Cortex of kidney (tissue), 1 donor: ENCODE measurements at places on chromosomes 3 and 15.

DNA sequence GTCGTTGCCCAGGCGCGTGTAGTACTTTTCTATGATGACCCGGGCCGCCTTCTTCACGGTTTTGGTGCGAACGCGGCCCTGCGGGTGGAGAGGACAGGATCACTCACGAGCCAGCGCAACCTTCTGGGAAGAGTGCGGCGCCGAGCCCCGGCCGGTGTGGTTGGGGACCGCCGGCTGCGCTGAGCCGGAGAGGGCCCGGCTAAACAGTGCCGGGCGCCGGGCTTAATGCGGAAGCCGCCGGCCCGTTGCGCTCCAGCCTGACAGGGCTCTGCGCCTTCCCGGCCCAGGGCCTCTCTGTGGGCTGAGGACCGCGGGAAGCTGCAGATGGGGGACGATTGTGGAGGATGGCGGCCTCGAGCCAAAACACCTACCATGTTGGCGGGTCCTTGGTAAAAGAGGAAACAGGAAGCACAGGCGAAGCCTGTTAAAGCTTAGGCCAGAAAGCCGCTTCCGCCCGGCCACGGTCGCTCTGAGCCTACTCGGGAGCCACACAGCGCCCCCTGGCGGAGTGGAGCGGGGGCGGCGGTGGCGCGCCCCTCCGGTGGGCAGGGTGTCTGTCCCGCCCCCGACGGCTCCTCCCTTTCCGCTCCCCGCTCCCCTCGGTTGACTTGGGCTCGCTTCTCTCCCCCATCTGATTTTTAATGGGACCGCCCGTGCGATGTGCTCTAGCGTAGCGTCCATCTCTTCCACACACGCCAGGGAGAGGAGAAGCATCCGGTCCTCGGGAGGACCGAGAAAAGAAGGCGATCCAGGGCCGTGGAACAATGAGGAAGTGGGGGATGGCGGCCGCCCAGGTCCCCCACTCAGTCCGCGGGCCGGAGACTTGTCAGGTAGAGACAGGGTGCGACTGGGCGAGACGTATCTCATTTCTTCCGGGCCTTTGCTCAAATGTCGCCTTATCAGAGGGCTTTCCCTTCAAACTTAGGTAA lies at the start of gene RPS17:
RPS17 (minus strand) TSS at position 403 of the 929 bp plus-strand sequence; CDS start at position 374, 29 bp downstream.
- no peak for DNase-seq

GRCh38 chr3:112348943-112349342 lies 16.0 kb downstream of the CD200 start:
- DNase-seq = no peak

DNA sequence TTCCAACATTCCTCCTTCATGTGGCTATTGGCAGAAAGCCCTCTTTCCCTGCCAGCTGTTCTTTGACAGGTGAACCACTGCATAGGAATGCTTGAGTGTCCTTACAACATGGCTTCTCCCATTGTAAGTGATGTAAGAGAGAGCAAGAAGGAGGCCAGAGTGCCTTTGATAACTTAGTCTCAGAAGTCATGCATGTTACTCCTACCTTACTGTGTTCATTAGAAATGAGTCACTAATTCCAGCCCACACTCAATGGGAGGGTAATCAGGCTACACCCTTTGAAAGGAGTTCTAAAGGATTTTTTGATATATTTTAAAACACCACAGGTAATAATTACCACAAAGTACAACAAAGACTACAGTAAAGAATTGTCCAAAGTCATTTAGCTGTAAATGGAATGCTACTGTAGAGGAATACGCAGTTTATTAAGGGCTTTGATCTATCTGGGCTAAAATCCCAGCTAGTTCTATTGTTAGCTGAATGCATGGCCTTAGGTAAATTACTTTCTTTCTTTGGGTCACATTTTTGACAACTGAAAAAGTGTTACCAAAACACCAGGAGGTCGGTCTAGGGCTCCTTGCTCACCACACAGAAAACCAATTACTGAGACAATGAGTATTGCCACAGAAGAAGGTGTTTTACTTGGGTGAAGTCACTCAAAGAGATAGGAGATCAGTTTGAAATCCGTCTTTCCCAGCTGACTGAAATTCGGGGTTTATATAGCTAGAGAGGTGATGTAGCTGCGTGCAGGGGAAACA lies 154.9 kb downstream of the GRM7 start:
- DNase-seq = no peak

DNA sequence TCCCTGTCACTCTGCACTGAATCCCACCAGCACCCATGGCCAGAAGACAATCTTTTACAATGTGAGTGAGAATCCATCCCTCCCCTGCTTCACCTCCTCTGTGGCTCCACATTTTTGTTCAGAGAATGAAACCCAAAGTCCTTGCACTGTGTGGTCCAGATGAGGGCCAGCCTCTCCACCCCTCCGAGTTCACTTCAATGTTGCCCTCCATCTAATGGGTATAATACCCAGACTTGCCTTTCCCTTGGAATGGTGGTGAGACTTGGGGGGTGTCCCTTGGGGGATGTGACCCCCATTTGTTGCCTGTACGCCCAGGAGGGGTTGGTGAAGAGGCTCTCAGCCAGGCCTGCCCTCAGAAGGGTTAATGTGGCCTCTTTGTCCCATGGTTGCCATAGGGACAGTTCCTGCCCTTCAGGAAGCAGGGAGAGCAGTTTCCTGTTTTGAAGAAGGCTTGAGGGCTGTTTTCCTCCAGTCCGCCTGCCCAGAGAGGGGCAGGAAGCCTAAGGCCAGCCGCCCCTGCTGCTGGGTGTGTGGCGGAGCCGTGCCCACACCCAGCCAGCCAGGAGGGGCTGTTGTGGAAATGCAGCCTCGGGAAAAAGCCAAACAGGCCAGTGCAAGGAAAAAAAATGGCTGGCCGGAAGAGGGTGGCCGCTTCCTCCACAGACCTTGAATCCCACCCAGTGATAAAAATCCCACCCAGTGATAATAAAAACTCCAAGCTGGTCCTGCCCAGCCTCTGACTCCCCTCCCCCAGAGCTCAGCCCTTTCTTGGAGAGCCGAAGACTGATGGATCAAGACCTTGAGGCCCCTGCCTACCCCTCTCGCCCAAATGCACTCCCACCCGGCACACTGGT lies 14.6 kb upstream of the FGD5 start:
- no peak for DNase-seq

DNA sequence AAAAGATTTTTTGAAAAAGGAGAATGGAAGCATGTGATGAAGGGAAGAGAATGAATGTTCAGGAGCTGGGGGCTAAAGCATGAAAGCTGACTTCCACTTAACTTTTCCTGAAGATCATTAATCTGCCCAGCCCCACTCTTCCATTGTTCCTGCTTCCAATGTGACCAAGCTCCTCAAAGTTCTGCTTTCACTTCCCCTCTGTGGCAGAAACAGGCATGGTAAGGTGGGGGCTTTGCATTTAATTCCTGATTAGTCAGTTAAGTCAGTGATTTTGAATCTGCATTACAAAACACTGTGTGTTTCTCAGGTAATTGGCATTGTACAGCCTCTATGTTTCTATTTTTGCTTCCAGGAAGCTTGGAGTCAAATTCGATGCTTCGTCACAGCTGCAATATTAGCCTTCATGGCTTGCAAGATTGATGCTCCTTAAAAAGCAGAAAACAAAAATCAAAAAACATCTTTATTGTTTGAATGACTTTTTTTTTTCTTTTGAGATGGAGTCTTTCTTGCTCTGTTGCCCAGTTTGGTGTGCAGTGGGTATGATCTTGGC lies 7.3 kb upstream of the TM6SF1 start:
- no peak for DNase-seq

DNA sequence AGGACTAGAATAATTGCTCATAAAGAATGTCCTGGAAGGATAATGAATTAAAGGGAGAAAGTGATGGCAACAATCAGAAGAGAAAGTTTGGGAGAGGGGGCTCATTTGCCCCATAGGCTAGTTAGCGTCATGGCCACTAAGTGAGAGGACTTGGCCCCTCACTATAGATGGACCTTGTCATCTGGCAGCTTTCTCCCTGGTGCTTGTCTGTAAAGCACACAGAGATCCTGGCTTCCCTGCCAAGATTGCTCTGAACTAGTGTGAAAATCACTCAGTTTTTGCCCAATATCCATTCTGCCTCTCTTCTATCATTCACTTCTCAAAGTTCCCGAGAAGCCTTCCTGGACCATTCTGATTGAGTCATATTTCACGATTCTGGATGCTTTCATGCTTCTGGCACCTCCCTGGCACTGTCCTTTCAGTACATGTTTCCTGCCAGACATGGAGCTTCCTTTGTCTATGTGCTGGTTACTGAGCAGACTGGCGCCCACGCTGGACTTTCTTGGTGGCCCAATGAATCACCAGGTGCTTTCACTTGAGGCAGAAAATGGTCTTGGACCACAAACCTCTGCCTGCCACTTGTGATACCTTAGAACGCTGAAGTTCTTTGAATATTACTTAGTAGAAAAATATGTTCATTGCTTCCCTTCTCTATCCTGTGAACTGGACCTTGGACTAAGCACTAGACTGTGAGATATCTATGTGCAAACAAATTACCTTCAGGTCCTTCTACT lies 709.6 kb upstream of the CFAP20DC start:
- no peak for DNase-seq

DNA sequence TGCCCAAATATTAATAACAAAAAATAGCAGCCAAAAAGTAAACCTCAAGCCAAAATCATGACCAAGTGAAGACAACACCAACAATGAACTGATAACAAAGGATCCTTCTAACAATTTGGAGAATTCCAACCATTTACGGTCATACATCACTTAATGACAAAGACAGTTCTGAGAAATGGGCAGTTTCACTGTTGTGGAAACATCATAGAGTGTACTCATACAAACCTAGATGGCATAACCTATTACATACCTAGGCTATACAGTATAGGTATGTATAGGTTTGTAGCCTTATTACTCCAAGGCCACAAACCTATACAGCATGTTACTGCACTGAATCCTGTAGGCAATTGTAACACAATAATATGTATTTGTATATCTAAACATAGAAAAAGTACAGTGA lies 12.4 kb downstream of the ANO10 start:
- DNase-seq = no peak

GRCh38 chr3:124785973-124786372 lies 55.7 kb downstream of the UMPS start:
- DNase-seq = no peak

DNA sequence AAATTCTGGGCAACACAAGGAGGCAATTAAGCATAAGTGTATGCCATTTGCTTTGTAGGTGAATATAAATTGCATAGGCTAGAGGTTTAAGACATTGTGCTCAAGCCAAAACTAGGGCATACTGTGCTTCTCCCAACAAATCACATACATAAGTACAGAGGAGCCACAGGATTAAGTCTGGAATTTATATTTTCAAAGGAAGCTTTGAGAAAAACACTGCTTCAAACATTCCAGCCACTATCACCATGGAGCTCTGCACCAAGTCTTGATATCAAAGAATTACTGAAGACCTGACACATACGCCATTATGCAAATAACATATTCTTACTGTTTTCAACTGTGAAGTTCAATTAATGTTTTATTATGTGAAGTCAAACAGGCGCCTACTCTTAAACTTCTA lies 119.4 kb upstream of the NPHP3 start:
- no peak for DNase-seq

GRCh38 chr3:139629033-139629432 lies 48.7 kb downstream of the NMNAT3 start:
- no peak for DNase-seq

DNA sequence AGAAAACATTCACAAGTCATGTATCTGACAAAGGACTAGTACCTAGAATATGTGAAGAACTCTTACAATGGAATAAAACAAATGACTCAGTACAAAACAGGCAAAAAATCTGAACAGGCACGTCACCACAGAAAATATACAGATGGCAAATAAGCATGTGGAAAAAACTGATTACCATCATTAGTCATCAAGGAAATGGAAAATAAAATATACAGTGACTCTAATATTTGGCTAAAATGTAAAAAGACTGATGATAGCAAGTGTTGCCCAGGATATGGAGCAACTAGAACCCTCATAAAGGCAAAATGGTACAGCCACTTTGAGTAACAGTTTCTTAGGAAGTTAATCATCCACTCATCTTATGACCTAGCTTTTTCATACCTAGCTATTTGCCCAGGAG lies 95.8 kb upstream of the ABHD17C start:
- DNase-seq = no peak

GRCh38 chr3:139523718-139524117 lies 15.8 kb downstream of the RBP1 start:
- DNase-seq = no peak

- peak; percentile 89 for DNase-seq
Measured at GRCh38 chr3:40309418-40309924, at the start of gene EIF1B. Gene EIF1B (plus strand): TSS chr3:40309707. CDS start chr3:40309942, 235 bp downstream.

- DNase-seq = no peak
Measured at GRCh38 chr3:124669470-124669869, 60.8 kb upstream of the UMPS start.

GRCh38 chr3:14170531-14171159 lies 7.8 kb downstream of the XPC start:
- DNase-seq = no peak

- no peak for DNase-seq
Measured at GRCh38 chr15:29921130-29921601, 98.9 kb upstream of the TJP1 start.

DNA sequence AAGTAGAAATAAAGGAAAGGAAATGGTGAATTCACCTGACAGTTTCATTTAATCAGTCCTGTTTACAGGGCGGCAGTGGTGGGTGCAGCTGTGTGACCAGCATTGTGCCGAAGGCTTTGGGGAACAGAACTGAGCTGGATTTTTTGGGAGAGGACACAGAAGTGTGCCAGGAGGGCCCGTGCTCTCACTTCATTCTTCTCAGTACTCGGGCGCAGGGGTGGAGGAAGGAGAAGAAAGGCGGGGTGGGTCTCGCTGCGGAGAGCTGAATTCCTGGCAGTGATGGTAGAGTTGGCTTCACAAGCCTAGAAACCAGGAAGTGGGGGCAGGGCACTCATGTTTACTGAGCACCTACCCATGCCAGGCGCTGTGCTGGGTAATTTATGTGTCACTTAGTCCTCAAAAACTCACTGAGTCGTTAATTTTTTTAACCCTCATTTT lies 64.6 kb downstream of the CRTC3 start:
- no peak for DNase-seq

- DNase-seq = no peak
Measured at GRCh38 chr3:69144631-69145245, 22.3 kb upstream of the LMOD3 start.

- DNase-seq = no peak
Measured at GRCh38 chr15:52252781-52253180, 42.8 kb downstream of the MYO5C start.

GRCh38 chr3:12963231-12963896 lies 109.9 kb downstream of the IQSEC1 start:
- no peak for DNase-seq

DNA sequence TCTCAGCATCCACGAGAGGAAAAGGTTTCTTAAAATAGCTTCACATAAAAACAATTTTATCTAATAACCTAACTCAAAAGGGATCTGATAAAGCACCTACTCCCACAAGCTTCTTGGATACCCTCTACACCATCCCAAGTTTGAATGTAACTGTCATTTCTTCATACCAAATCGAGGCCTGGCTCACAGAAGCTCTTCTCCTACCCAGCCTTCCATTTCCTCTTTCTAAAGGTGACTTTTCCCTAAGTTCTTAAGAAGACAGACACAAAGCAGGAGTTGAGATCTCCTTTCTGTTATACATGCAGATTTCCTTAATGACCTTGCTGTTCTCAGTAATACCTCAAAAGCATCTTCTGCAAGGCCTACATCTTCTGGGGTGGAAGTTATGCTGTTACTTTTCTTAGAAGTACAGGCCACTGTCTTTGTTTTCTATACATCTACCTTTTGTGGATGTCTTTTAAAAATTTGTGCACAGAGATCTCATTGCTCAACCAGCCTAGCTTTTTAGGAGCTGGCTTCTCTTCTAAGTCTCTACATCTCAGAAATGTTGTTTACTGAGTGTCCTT lies 3.4 kb upstream of the LRRIQ4 start:
- no peak for DNase-seq
